ENCODE measurements at places on chromosomes 6 and 20.

DNA sequence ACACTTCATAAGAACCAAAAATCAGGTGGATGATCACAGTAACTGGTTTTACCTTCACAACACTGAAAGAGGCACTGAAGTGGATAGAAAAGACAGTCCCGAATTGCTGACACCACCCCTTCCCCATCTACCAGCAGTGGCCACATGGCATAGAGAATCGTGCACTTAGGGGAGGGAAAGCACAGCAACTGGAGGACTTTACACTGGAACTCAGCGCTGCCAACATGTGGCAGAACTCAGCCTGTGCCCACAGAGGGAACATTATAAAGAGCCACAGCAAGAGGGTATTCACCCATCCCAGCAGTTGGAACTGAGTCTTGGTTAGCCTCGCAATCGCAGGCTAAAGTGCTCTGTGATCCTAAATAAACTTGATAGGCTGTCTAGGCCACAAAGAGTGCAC lies 6.5 kb upstream of the KIAA1586 start:
- no peak for DNase-seq

DNA sequence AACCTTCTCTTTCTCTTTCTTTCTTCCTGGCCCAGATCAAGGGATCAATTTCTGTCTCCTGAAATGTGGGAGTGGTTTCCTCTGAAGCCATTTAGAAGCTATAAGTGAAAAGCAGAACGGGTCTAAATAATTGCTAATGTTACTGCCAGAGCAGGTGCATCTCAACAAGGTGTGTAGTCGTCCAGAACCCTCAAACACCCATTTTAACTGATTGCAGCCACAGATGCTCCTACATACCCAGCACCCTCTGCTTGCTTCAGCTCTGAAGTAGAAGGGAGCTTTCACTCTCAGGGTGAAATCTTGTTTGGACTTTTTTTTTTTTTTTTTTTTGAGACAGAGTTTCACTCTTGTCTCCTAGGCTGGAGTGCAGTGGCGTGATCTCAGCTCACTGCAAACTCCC lies 592.1 kb upstream of the ARID1B start:
- DNase-seq = no peak

DNA sequence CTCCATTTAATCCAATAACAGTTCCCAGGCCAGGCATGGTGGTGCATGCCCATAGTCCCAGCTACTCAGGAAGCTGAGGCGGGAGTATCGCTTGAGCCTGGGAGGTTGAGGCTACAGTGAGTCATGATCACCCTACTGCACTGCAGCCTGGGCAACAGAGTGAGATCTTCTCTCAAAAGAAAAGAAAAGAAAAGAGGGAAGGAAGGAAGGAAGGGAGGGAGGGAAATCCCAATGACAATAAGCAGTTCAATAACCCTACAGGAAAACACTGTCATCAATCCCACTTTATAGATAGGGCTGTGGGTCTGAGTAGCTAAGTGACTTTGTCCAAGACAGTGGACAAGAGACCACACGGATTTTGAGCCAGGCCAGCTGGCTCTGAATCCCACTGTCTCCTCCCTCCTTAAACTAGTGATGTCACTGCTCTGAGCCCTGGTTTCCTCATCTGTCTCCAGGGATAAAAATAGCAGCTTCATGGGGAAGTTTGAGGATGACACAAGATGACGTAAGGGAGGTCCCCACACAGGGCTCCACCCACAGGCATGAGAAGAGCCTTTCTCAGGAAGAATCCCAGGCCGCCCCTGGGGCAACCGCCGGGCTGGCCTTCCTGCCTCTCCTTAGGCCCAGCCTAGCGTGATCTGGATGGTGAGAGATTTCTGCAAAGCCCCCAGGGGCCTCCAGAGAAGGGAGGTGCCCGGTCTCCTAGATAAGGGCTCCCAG lies 7.2 kb upstream of the TRIB3 start:
- no peak for DNase-seq

DNA sequence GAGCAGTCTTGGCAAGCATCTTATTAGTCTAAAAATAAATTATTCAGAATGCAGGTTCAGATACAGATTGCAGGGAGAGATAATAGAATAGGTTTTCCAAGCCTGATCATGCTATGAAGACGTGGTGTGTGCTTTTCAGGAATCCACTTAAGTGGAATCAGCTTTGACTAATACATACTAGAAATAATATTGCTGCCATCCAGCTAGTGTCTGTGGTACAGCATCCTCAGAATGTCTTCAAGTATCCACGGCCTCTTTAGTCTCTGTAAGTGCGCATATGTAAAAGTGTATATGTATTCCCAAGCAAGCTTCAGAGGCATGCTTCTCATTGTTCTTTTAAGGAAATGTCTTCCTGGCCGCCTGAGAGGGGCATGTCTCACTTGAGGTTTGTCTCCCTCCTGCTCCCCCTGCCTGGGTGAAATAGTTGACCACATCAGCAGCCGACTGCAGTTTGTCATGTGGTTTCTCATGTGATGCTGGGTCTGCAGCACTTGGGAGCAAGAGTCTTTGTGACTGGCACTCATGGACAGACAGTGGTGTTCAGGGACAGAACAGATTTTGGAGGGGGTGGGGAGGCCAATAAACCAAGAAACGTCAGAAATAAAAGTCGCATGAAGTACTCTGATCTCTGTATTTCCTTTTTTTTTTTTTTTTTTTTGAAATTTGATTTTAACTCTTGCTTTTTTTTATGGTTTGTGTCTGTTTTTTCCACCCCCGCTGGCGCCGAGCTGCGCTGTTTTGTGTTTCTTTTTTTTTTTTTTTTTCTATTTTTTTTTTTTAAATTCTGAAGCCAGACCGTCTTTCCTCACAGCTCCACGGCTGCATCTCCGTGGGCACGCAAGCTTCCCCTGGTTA lies 150.8 kb downstream of the PRL start:
- no peak for DNase-seq

DNA sequence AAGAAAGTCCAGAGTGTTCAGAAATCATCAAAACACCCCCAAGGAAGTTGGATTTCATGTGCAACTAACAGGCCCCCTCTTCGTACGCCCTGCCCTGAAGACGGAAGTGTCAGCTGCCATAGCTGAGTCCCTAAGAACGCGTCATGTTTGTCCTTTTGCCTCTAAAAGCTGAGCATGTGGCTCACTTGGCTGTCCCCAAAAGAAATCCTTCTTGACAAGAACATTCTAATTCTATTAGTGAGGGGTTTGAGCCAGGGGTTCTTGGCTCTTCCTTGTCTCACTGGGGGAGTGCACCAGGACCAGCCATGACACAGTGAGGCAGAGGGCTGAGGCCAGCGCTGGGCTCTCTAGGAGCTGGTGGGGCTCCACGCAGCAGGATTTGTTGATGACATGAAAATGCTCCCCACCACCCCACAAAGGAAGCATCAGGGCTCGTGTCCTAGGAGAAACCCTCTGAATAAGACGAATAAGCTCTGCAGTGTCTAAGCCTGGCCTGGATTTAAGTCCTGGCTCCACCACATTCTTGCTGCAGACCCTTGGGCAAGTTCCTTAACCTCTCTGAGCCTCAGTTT lies 20.0 kb upstream of the SPO11 start:
- no peak for DNase-seq

DNA sequence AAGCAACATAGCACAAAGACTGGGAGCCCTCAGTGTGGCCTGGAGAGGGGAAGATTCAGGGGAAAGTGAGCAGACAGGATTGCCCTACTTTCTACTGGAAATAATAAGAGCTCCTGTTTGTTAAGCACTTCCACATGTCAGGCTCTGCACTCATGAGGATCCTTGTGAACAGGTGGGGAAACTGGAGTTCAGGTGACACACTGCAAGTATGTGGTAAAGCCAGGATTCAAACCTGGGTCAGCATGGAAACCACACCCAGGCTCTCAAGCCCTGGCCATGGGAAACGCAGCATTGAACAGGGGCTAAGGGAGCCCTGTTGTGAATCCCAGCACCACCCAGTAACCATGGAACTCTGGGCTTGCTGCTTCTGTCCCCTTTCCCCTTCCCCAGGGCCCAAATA lies 42.8 kb upstream of the ID1 start:
- DNase-seq = no peak

DNA sequence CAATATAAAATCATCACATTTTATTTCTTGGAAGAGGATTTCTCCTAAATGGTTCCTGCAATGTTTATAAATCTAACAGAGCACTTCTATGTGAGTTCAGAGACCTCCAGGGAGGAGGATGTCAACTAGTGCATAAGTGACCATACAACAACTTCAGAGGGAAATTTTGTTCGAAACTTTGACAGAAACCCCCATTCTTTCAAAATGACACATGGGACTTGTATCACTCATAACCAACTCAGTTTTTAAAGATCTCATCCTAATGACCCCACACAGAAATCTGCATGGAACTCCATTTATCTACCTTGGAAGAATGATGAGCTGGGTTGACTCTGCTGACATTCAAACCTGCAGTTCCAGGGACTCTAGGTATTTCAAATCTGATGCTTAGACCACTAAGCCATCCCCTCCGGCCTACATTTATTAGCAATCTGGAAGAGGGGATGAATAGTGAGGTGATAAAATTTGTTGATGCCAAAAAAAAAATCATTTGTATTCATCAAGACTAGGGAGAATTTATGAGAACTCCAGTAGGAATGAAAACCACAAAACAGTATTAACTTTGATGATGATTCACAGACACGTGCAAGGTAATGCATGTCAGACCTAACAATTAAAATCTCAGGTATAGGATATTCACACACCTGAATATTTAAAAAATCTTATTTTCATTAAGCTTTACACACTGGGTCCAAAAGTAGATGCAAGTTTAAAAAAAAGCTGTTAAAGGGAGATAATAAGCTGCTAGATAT lies 153.0 kb downstream of the REV3L start:
- DNase-seq = no peak

GRCh38 chr6:28496099-28496779 lies 19.4 kb downstream of the GPX6 start:
- no peak for DNase-seq

GRCh38 chr20:1825507-1825906 lies 69.7 kb upstream of the SIRPA start:
- DNase-seq = no peak

- DNase-seq = no peak
Measured at GRCh38 chr6:35590622-35591066, 77.9 kb upstream of the TULP1 start.

DNA sequence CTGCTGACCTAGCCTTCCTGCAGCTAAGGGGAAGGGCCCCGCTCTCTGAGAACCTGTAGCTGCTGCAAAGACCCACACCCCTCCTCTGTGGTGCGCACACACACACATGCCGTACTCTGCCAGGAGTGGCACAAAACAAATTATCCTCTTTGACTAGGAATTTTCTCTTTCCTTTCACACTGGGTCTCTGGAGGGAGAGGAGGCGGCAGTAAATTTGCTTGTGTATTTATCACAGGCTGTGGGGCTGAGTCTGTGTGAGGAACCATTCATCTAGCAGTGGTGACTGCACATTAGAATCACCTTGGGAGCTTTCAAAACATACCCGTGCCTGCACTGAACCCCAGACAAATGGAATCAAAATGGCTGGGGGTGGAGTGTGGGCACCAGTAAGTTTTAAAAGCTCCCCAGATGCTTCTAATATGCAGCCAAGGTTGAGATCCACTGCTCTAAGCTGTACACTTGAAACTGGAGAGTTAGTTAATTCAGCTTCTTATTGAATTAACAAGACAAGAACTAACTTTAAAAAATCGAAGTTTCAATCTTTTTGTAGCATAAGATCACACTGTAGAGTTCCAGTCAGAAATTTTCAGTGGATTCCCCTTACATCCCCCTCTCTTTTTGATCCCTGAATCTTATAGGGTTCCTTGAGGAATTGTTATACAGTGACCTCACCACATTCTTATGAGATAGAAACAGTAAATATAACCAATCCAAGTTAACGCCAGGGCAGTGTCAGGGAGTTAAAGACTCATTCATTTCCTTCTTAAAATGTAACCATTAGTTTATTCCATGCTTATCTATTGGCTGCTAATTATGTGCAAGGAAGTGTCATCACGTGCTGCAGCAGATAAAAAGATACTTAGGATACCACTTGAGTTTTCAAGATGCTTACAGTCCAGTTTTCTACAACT lies 29.8 kb upstream of the GMDS start:
- DNase-seq = no peak

- DNase-seq = no peak
Measured at GRCh38 chr6:84417260-84417659, 189.8 kb upstream of the CEP162 start.

DNA sequence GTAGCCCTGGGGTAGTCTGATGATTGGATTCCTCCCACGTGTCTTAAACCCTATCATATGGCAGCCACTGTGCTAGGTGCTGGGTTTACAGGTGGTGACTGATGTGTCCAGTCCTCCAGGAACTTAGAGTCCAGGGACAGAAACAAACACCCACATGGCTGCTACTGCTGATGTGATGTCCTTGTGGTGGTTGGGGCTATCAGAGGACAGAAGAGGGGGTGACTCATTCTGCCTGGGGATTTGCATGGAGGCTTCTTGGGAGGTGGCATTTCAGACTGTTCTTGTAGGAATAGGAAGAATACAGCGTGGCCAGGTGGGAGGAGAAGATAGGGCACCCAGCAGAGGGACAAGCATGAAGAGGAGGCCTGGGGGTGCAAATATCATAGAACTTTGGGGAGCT lies 9.8 kb downstream of the RAET1G start:
- DNase-seq = no peak

DNA sequence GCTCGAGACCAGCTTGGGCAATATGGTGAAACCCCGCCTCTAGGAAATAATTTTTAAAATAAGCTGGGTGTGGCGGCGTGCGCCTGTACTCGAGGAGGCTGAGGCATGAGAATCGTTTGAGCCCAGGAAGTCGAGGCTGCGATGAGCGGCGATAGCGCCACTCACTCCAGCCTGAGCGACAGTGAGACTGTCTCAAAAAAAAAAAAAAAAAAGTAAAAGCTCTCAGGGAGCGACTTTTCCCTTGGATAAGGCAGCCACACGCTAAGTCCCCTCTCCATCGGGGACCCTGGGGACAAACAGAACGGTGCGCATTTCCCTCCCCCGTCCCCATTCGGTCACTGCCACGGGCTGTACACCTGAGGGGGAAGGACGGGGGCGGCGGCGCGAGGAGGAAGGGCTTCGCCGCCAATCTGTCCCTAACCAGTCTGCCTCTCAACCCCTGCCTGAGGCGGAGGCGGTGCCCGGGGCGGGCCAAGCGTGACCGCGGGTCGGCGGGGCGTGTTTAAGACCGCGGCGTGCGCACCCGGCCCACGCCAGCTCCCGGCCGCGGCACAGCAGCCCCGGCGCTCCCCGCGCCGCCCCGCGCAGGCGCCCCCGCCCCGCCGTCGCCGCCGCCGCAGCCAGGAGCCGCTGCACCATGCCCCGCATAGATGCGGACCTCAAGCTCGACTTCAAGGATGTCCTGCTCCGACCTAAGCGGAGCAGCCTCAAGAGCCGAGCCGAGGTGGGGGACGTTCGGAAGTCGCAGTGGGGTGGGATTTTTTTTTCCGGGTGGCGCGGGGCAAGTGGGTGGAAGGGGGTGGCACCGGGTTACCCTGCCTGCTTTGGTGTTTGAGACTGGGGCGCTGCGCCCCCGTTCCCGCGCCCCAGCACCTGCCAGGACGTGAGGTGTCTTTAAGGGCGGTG lies at the start of gene GMPR:
GMPR (plus strand) TSS at position 531 of the 906 bp plus-strand sequence; CDS start at position 638, 107 bp downstream.
- peak; percentile 52 for DNase-seq
